ENCODE measurements at places on chromosomes 13 and 19. TPM values are rescaled to one million over a fixed set of nuclear protein-coding genes. Genes with fewer than 3 reads are reported as not detected.

GRCh38 chr13:98780451-98780850 lies 28.0 kb upstream of the SLC15A1 start:
- no peak for DNase-seq

DNA sequence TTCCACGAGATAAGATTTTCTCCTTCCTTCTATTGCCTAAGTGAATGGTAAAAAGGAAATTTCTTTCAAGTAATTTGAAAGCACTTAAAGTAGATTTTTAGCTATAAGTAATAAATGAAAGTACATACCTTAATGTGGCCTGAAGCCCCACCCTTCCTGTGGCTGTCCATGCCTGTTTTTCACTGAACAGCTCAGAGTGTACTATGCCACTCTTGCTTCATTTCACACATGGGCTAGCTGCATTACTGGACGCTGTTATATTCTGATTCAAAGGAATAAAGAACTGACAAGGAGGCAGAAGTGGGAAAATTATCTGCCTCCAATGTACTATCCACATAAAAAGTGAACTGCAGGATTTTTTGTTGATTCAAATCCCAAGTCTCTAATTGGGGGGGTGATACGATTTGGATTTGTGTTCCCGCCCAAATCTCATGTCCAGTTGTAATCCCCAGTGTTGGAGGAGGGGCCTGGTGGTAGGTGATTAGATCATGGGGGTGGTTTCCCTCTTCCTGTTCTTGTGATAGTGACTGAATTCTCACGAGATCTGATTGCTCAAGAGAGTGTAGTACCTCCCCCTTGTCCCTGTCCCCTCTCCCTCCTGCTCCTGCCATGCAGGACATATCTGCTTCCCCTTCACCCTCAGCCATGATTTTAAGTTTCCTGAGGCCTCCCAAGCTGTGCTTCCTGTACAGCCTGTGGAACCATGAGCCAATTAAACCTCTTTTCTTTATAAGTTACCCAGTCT lies 154.7 kb upstream of the SGCG start:
- DNase-seq: no peak

- no peak for DNase-seq
Measured at GRCh38 chr13:108933061-108933460, 303.6 kb downstream of the MYO16 start.

Gene ZNF492
- 0.33 TPM for total RNA-seq

- no peak for DNase-seq
Measured at GRCh38 chr13:51291341-51291740, 48.1 kb upstream of the SERPINE3 start.

Gene CLEC11A
- total RNA-seq: 1.3 TPM

DNA sequence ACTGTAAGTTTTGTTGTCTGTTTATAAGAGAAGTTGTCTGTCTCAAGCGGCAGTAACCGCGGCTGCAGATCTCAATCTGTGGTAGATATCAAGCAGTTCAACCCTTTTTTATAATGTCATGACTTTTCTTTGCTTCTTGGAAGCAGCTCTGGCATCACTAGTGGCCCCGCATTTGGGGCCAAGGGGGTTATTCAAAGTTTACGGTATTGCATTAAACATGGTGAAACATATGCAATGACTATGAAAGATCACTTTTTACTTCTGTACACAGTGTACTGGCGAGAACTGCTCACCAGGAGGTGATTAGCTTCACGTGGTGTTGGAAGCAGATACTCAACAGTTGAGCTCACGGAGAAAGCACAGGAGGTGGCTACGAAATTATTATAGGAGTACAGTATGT lies 4.6 kb upstream of the FFAR3 start:
- no peak for DNase-seq

GRCh38 chr19:45254044-45254531 lies 3.0 kb downstream of the MARK4 start:
- DNase-seq: no peak

DNA sequence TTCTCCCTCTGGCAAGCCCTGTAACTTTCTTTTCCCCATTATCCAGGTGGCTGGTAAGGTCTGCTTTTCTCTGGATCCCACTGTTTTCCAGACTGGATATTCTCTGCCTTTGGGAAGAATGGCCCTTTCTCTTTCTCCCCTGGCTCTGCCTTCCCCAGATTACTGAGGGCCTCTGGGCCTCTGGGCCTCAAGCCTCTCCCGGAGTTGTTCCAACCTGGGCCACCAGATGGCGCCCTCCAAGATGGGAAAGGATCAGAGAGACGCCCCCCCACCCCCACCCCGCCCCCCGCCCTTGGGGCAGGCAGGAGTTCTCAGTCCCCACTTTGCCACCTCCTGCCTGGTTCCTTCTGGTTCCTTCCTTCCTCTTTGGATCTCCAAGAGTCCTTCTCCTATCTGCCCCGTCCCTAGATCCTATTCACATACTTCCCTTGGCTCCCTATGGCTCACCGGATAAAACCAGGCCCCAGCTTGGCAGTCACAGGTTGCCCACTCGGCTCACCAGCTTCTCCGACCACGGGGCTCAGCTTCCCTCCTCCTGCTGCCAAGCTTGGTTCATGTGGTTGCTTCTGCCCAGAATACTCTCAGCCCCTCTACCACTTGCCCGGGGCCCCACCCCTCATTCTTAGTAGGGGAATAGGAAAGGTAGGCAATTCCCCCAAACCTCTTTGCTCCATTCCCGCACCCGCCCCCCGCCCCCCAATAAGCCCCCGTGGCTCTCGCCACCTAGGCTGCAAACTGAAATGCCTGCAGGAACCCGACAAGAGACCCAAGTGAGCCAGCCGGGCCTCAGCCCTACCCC lies 13.1 kb downstream of the EPS8L1 start:
- peak; percentile 94 for DNase-seq

GRCh38 chr13:36417331-36417730 lies 15.0 kb upstream of the CCNA1 start:
- DNase-seq: no peak

- peak; percentile 81 for DNase-seq
Measured at GRCh38 chr19:19642506-19643157, 825 bp downstream of the GMIP start.

DNA sequence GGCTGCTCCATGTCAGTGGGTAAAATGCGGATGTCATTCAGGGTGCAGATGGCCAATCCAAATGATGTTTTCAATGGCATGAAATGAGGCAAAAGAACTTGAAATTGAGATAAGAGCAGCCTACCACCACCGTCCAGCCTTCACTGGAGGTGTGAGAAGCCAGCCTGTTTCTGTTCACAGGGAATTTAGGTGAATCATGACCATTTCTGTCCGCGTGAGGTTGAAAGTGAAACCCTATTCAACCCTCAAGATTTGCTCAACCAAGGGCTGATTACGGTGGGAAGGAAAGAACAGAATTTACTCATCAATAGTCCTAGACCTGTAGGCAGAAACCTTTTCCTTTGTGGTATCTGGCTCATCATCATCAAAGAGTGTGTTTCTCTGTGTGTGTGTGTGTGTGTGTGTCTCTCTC lies 370.7 kb downstream of the COG6 start:
- peak; percentile 91 for DNase-seq

- no peak for DNase-seq
Measured at GRCh38 chr19:4365341-4365740, 22.0 kb downstream of the MPND start.

Gene RASAL3
- 110 TPM for total RNA-seq

GRCh38 chr19:31604493-31605040 lies 255.3 kb upstream of the TSHZ3 start:
- no peak for DNase-seq

- DNase-seq: no peak
Measured at GRCh38 chr19:54247106-54247930, 4.7 kb upstream of the LILRA6 start.

DNA sequence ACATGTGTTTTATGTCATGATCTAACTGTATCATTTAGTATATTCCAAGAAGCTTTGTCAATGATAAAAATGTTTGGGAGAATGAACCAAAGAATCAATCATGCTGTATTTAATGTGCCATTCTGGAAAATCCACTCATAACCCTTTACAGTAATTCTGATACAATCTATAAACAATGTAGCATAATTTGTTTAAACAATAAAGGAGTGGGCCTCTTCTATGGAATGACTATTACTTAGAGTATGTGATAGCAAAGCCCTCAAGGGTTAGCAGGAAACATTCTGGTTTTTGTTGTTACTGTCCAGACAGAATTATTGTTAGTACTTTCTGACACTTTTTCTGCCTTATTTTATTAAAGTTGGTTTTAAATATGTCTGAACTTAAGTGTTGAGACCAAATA lies 1073.1 kb downstream of the SLITRK5 start:
- no peak for DNase-seq

Measured in activated CD4-positive, alpha-beta T cell treated with anti-CD3 and anti-CD28 coated beads, Interleukin-2, amount 10 ng/mL, durations not matched to agents 24 days and 14 days (primary cell).